MM.1S (cell line): ENCODE measurements at places on chromosomes 4 and X.
A peak's percentile ranks its signal among the peaks of the same experiment; 100 is the strongest.

DNA sequence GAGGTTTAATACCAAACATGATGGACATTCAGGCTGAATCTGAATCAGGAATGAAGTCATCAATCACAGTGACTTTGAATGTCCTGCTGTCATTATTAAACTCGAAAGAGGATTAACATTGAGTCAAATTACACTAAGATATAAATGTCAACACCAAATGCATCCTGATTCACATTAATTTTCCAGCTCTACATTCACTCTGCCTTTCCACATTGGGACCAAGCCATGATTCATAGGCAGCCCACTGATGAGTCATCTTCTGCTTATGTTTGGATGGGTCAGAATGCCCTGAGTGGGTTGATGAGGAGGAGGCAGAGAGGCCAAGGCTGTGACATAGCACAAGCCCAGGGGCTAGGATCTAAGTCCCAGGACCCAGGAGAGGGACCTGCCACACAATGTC lies 247.6 kb upstream of the RPS6KA3 start:
- H3K36me3 ChIP-seq, result no peaks in the 10 kb centered on the region
- DNase-seq, result no peak
- H3K27ac ChIP-seq, result no peak overlapping the region
- H3K4me3 ChIP-seq, result no peak overlapping the region

- no peak overlapping the region for H3K4me3 ChIP-seq
- no peak for DNase-seq
- H3K27me3 ChIP-seq, result no peaks in the 10 kb centered on the region
Measured at GRCh38 chr4:105361053-105361452, 112.8 kb downstream of the PPA2 start.

DNA sequence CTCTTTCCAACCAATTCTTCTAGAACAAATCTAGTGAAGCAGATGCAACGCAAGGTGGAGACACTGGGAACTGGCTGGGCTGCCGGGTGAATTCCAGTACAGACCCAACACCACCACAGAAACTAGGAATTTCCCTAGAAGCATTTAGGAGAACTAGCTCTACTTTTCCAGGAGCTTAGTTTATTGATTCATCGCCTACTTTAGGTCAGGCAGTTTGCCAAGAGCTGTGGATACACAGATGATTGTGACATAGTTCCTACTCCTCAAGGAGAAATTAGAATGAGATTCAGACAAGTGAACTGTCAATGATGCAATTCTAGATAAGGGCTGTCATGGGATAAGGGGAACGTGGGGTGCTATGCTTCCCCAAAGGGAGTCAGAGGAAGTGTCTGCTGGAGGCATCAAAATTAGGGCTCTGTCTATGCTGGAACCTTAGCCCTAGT lies 350.0 kb downstream of the CAMK2D start:
- no peak for DNase-seq
- H3K4me3 ChIP-seq, result no peak overlapping the region
- H3K36me3 ChIP-seq, result no peaks in the 10 kb centered on the region
- H3K27ac ChIP-seq, result no peak overlapping the region

DNA sequence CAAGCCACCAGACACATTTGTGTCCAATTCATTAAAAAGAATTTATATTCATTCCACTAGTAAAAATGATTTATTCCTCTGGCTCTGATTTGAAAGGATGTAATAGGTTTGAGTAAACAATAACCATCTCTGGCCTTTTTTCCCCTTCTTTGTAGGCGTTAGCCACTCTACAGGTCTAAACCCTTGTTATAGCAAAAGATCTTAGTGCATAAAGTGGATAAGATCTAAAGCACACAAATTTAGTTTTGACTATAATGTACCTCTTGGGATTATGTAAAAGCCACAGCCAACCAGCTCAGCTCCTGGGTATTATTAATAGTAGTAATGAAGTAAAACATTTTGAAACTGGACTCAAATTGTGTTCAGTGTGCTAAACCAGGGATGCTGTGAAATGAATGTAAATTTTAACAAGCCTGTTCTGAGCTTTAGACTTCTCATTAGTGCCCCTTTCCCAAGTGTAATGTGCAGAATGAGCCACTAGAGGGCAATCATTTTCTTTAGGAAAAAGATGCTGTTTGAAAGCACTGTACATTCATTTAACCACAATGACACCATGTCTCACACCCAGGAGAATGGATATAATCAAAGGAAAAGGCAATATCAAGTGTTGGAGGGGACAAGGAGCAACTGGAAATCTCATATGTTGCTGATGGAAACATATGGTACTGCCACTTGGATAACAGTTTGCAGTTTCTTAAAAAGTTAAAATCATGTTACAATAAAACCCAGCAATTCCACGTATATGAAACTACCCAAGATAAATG lies 69.7 kb downstream of the KLHL8 start:
- no peaks in the 10 kb centered on the region for H3K36me3 ChIP-seq
- no peak overlapping the region for H3K27ac ChIP-seq
- no peaks in the 10 kb centered on the region for H3K4me1 ChIP-seq
- no peaks in the 10 kb centered on the region for H3K27me3 ChIP-seq
- no peak overlapping the region for H3K4me3 ChIP-seq
- DNase-seq, result peak; percentile 78

DNA sequence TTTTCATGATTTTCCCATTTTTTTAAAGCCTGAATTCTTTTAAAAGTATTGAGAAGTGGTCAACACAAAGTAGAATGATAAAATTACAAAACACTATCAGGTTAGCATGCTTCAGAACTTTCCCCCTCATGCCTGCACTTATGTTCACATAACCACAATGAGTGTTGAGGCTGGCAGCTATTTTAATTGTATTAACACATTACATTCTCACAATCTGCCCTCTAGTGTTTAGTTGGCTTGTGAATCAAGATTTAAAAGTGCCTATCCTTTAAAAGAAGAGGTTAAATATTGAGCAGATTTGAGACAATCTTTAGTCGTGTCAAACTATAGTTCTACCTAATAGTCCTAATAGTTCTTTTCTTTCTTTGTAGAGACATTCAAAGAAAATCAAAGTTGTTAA lies 93.6 kb upstream of the NAP1L5 start:
- H3K4me1 ChIP-seq, result no peaks in the 10 kb centered on the region
- H3K27ac ChIP-seq, result no peak overlapping the region
- DNase-seq, result peak; percentile 46
- no peaks in the 10 kb centered on the region for H3K36me3 ChIP-seq
- no peaks in the 10 kb centered on the region for H3K27me3 ChIP-seq
- H3K4me3 ChIP-seq, result no peak overlapping the region

GRCh38 chr4:1053080-1053661 lies 41.7 kb downstream of the FGFRL1 start:
- no peak overlapping the region for H3K27ac ChIP-seq
- no peak for DNase-seq

GRCh38 chr4:164716901-164717300 lies 37.0 kb upstream of the SMIM31 start:
- H3K27ac ChIP-seq, result no peak overlapping the region
- no peaks in the 10 kb centered on the region for H3K27me3 ChIP-seq
- DNase-seq, result no peak

DNA sequence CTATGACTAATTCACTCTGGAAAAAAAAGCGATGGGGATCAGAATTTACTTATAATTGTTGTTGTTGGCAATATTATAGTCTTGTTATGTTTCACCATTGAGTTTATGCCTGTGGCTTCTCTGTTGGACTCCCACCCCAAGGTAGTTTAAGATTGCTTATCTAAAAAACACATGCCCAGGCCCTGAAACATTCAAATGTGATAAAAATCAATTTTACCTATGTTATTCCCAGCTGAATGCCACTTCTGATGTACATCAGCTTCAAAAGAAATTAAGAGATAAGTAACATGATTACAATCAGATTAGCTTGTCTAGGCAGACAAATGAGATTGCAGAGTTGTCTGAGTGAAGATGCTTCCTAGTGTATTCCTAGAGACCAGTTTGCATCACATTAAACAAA lies 484.7 kb downstream of the PCDH7 start:
- no peak overlapping the region for H3K4me3 ChIP-seq
- DNase-seq, result no peak
- H3K27me3 ChIP-seq, result no peaks in the 10 kb centered on the region
- no peak overlapping the region for H3K27ac ChIP-seq
- H3K4me1 ChIP-seq, result no peaks in the 10 kb centered on the region
- no peaks in the 10 kb centered on the region for H3K36me3 ChIP-seq

DNA sequence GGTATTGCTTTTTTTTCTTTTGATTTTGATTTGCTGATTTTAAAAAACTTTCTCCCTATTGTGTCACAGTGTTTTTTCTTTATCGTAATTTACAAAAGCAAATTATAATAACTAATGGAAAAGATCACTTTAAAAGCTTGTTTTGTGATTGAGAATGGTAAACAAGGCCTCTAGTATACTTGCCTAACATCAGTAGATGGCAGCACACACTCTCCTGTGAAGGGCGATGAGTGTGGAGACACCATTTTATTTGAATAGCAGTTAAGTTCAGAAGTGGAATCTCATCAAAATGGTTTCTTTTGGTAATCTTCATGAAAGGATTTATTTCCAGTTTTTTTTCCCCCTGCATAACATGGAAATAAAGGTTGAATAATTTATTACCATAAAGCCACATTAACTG lies 72.3 kb downstream of the PAK3 start:
- H3K4me1 ChIP-seq, result no peaks in the 10 kb centered on the region
- H3K36me3 ChIP-seq, result no peaks in the 10 kb centered on the region
- H3K27me3 ChIP-seq, result no peaks in the 10 kb centered on the region
- no peak overlapping the region for H3K4me3 ChIP-seq
- no peak overlapping the region for H3K27ac ChIP-seq
- no peak for DNase-seq

DNA sequence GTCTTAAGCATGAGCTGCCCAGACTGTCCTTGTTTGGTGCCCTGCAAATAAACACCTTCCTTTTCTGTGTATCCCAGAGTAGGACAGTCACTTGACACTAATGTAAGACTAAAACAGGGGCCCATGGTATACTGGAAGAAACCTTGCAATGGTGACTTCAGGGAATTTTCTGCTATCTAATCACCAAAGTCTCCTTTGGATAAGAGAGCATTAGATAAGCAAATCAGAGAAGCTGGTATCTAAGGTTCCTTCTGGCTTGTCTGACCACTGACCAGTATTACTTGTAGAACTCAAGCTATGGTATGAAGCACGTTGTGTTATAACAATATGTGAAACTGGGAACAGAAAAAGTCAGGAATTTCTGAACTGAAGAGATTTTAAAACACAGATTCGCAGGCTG lies 173.9 kb downstream of the COL25A1 start:
- H3K27me3 ChIP-seq, result no peaks in the 10 kb centered on the region
- no peaks in the 10 kb centered on the region for H3K4me1 ChIP-seq
- no peak for DNase-seq
- H3K36me3 ChIP-seq, result no peaks in the 10 kb centered on the region
- H3K27ac ChIP-seq, result no peak overlapping the region
